B cell (primary cell): ENCODE measurements at places on chromosomes 2 and 18. TPM values are rescaled to one million over a fixed set of nuclear protein-coding genes. Genes with fewer than 3 reads are reported as not detected.
A peak's percentile ranks its signal among the peaks of the same experiment; 100 is the strongest.

The ONECUT2 gene
- not detected in 2 replicates for polyA plus RNA-seq

The ANKRD36B gene
- 7.8 and 13.0 TPM in 2 replicates for polyA plus RNA-seq

The UNC80 gene
- polyA plus RNA-seq, result not detected in 2 replicates

The CIB4 gene
- not detected in 2 replicates for polyA plus RNA-seq

The DNAJC5G gene
- polyA plus RNA-seq, result not detected in 2 replicates

The MOGAT1 gene
- polyA plus RNA-seq, result not detected in 2 replicates

The LCT gene
- 0.03 TPM in 1 of 2 replicates, not detected in the other for polyA plus RNA-seq

The EIF5B gene
- polyA plus RNA-seq, result 4.5 and 5.1 TPM in 2 replicates

The SLC4A5 gene
- 2.7 and 3.3 TPM in 2 replicates for polyA plus RNA-seq

The CAD gene
- polyA plus RNA-seq, result 29.0 and 48.5 TPM in 2 replicates

DNA sequence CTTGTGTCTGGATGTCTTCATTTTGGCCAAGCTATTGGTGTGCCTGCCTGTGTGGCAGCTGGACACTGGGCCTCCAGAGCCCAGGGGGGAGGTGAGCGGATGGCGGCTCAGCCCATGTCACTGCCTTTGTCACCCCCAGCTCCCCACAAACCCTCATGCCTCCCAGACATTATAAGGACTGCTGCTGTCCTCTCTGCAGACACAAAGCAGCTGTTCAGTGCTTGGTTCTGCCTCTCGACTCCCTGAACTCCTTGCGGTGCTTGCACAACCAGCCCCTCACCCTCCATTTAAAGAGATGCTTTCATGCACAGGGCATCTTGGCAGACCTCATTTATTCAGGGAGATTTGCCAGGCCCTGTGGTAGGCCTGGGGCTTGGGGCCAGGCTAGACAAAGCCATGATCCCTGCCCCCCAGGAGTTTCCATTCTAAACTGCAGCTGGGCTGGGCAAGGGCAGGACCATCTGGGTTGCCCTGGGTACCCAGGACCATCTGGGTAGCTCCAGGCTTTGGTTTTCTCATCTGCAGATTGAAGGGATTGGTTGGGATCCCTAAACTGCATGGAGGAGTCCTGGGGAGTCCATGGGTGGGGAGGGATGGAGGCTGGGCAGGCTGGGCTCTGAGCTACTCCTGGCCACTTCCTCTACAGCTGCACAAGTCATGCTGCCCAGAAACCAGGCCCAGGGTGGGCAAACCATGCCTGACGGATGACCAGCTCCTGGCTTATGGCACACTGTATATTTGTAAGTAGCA is 168.5 kb downstream of the CELF4 start:
- no peak for DNase-seq

- DNase-seq, result no peak
Observed at GRCh38 chr2:223057569-223057968, 5.6 kb downstream of the KCNE4 start.

DNA sequence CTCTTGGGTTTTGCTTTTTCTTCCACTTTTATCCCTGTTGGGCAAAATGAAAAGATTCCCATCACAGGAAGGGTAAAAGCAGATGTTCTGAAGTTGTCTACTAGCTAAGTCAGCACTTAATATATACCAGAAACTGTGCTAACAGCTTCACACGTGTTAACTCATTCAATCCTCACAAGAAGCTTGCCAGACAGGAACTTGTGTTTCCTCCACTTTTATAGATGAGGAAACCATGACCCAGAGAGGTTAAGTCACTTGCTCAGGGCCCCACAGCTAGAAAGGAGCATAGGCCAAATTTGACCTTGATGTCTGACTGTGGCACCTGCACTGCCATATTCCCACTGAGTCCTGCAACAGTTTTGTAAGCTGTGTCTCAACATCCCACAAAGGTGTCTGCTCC is 76.8 kb upstream of the EPC2 start:
- DNase-seq, result no peak

- no peak for DNase-seq
Observed at GRCh38 chr2:234979204-234980167, 27.7 kb downstream of the SH3BP4 start.

- DNase-seq, result no peak
Observed at GRCh38 chr2:153387203-153387602, 91.4 kb downstream of the RPRM start.

GRCh38 chr18:55546851-55547704 is 40.9 kb downstream of the TCF4 start:
- no peak for DNase-seq

DNA sequence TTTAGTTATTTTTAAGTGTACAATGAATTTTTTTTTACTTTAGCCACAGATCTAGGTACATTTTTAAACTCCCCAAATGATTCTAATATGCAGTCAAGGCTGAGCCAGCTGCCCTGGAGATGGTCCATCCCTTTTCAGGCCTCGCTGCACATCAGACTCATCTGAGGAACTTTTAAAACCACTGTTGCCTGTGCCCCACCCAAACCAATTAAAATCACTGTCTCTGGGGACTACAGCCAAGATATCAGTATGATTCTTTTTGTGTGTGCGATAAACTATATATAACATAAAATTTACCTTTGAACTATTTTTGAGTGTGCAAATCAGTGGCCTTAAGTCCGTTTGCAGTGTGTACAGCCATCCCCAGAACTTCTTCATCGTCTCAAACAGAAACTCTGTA is 9.1 kb upstream of the MALT1 start:
- peak; percentile 34 for DNase-seq

DNA sequence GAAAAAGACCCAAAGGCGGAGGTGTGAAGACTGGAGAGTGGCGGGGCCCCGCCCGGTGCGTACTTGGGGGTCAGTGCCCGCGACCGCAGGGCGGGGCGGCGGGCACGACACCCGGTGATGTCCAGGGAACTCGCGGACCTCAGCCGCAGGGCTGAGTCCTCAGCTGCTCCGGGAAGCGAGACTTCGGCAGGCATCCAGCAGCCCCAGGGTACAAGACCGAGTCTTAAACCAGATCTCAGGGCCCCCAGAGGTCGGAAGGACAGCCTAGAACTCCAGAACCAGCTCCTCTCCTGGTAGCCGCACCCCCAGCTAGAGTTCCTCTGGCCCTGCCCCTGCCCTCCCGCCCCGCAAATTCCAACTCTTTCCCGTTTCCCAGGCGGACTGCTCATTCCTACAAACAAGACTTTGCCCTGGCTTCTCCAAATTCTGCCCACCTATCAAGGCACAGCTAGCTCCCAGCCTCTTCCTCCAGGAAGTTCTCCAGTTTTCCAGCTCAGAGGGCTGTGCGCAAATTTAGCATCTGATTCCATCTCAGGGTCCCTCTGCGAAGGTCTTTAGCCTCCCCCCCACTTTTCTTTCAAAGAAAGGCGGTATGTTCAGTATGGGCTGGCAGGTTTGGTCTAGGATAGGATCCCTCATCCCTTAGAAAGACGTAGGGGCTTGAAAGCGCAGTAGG is 26.0 kb upstream of the NOTO start:
- peak; percentile 61 for DNase-seq

GRCh38 chr18:27004056-27004829 is 138.7 kb upstream of the AQP4 start:
- no peak for DNase-seq

GRCh38 chr18:56696966-56697365 is 45.8 kb downstream of the WDR7 start:
- no peak for DNase-seq

DNA sequence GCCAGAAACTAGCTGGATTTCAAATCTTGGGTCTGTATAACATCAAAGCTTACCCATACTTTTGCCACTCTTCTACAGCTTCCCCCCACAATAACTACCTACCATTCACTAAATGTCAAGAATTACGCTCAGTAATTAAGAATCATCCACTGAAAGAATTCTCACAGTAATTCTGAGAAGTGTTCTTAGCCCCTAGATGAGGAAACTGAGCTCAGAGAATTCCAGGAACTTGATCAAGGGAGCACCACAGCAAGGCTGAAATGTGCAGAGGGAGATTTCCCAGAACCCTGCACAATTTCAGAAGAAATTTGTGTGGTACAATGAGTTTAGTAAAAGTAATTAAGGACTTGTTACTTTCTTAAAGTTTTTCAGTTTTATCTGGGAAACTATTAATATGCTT is 194.5 kb upstream of the STK17B start:
- DNase-seq, result no peak

DNA sequence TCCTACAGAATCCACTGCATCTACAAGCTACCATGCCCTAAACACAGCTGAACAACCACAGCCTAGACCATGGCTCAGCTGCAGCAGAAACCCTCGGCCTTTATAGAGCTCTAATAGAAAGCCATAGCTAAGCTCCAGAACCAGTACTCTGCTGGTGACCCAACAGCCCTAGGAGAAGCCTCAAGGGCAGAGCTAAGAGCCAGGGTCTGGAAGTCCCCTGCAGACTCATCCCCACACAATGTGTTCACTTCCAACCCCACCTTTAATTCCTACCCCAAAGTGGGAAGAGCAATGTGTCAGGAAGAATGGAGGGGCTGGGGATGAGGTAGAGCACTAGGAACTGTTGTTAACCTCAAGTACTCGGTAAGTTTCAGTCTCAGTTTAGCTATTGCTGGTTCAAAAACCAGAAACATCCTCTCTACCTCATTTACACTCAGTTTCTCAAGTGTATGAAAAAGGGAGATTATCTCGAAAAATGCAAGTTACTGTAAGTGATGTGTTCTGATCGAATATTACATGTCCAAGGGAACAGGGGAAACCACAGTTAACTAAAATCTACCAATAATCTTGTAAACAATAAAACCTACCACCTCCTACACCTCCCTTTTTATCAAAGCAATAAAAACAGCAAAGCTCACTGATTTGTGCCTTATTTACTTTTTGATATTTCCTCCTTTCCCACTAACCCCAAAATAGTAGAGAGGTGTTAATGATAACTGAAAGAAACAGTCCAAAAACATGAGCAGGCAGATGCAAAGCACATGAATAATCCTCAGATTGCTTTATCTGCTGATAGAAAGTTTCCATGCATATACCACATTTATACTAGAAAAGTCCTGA is 36.2 kb downstream of the THADA start:
- DNase-seq, result no peak

GRCh38 chr18:41881285-41881684 is 73.7 kb upstream of the PIK3C3 start:
- DNase-seq, result no peak

- peak; percentile 85 for DNase-seq
Observed at GRCh38 chr2:60882971-60883753, 1.8 kb downstream of the REL start.

DNA sequence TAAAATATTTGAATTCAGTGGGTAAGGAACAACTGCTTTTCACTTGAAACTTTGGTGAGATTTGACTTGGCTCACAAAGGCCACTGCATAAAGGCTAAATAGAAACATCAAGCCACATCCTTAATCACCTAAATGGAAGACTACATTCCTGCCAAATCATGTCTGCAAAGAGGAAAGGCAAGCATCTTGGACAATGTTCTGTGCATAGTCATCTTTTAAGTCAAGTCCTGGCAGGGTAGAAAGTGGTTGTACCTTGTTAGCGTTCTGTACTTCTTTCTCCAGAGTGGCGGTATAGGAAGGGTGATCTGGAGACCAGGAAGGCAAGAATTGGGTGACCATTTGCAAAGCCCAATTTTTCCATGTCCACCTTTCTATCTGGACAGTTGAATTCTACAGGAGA is 121.4 kb upstream of the SLC14A2 start:
- no peak for DNase-seq

- DNase-seq, result peak; percentile 67
Observed at GRCh38 chr2:30208453-30208852, 22.9 kb upstream of the LBH start.

- DNase-seq, result no peak
Observed at GRCh38 chr18:77547757-77548156, 298.1 kb downstream of the GALR1 start.

- peak; percentile 25 for DNase-seq
Observed at GRCh38 chr18:68721681-68722583, 7.0 kb upstream of the TMX3 start.

GRCh38 chr2:230681171-230681545 is 31.5 kb upstream of the CAB39 start:
- DNase-seq, result no peak

DNA sequence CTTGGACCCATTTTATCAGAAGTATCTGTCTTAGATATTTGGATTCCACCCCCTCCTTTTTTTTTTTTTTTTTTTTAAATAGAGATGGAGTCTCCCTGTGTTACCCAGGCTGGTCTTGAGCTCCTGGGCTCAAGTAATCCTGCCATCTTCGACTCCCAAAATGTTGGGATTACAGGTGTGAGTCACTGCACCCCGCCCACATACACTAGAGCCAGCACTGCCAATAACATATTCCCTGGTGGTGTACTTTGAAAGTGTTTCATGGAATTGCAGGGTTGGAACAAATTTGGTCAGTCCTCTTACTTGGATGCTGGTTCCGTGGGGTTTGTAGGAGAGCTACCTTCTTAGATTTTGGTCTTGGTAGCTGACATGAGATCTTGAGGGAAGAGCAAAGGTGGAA is 15.0 kb downstream of the PDCL3 start:
- DNase-seq, result no peak

GRCh38 chr2:19646987-19647386 is 254.8 kb downstream of the TTC32 start:
- no peak for DNase-seq

DNA sequence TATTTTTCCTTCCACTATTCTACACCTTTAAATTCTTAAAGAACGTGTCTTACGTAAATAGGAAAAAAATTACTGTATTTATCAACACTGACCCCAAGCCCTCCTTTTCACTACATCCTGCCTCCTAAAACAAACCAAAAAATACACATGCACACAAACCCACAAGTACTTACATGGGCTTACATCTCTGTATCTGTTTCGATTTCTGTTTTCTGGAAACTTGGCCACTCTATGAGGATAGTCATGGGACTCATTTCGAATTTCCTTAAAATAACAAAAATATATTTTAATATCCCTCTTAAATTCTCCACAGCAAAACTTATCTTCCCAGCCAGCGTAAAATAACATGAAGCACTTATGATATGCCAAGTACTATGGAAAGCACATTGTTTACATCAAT is 25.0 kb downstream of the PTPN2 start:
- no peak for DNase-seq

GRCh38 chr2:24831221-24832072 is 38.2 kb downstream of the CENPO start:
- no peak for DNase-seq
